Tibial nerve (tissue), 4 donors: ENCODE measurements at places on chromosomes 2 and 18.

DNA sequence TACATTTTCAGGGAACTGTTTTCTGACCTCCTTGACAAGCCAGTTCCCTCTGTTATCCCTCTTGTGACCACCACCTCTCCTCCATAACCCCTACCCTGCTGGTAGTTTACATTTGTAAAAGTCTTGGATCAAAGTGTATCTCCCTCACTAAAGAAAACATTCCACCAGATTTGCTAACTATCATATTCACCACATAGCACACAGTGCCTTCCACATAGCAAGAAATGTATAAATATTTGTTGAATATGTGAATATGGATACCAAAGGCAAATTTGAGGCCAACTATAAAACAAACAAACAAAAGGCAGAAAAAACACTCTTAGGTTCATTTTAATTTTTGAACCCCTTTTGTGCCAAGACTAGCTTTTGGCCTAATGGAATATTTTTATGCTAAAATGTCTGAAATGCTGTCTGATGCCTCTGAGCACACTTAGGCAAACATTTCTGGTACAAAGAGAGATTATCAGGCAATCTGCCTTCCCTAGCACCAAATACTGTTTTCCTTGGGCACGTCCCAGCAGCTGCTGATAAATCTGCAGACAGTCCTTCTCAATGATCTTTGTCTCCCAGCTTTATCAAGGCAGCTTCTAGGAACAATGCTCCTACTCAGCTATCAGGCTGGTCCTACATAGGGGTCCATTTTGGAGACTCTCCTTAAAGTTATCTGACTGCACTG is 26.7 kb upstream of the ST8SIA3 start:
- no peak for DNase-seq

DNA sequence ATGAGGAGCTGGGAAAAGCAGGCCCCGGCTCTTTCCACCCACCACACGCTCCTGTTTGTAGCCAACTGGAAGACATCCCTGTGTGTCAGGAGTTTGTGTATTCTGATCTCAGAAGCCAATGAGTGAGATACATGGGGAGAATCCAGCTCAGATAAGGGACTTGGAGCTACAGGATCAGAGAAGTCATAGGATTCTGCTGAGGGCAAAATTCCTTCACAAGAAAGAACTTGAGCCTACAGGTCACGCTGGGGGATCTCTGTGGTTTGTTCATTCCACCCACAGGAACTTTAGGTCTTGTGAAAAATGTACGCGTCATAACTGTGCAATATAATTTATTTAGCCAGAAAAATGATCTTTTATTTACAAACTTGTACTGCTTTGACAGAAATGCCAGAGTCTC is 80.1 kb upstream of the SMIM21 start:
- DNase-seq, result no peak

- no peak for DNase-seq
Measured at GRCh38 chr2:165497659-165498317, 28.3 kb downstream of the CSRNP3 start.

DNA sequence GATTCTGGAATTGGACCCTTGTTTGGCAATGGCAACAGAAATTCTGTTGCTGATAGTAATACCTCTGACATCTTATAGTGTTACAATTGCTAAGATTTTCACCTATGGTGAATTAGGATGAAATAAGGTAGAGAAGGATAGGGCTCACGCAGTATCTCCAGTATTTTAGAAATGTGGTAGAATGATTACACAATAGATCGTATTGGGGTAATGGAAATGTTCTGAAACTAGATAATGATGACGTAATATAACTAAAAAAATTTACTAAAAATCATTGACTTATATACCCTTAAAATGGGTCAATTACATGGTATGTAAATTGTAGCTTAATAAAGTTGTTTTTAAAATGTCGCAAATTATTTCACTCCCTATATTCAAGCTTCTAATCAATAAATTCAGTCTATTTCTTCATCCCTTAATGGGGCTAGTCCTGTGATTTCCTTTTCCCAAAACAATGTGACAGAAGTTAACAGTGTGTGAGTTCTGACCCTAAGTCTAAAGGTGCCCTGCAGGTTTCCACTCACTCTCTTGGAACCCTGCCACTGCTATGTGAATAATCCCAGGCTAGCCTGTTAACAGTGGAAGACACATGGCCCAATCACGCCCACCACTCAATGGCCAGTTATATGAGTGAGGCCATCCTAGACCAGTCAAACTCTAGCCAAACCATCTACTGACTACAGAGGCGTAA is 31.2 kb downstream of the USP37 start:
- no peak for DNase-seq
